T-helper 2 cell (primary cell): ENCODE measurements at places on chromosomes 6 and 20.

- no peak for DNase-seq
These were observed 27.7 kb downstream of the CST9L start for GRCh38 chr20:23540624-23541023.

GRCh38 chr6:11065436-11066202, 21.5 kb upstream of the ELOVL2 start:
- DNase-seq: no peak

DNA sequence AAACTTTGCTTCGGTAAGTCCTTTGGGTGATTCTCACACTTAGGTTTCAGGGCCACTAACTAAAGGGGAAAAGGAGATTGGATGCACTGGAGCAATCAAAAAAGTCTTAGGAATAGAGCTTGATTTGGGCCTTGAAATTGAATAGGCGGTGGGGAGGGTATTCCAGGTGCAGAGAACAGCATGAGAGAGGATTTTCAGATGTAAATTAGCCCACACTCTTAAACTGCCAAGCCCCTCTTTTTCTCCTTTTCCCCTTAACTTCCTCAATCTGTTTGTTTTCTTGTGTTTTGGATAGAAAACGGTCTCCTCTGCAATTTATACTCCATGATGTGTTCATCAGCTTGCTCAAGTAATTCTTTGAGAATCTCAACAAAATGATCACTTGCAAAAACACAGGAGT, 62.1 kb upstream of the RIPOR2 start:
- DNase-seq: no peak

DNA sequence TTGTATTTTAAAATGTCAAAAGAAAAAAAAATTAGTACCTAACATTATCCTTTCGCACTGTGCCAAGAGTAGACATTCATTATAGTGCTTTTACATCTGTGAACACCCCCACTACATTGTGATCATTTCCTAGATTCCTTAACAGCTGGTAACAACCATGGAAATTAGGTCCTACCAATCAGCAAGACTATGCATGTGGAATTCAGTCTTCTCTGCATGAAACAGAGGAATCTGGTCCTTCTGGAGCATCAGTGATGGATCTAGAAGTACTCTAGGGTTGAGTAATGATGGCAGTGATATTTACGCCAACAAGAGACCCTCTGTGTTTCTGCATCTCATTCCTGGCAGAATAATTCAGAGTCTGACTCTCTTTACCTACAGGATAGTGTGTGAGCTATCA, 9.4 kb downstream of the OR12D1 start:
- DNase-seq: no peak

GRCh38 chr20:64010711-64011237, 25.2 kb upstream of the C20orf204 start:
- DNase-seq: no peak

GRCh38 chr6:162055365-162055764, 672.2 kb downstream of the PRKN start:
- DNase-seq: no peak

DNA sequence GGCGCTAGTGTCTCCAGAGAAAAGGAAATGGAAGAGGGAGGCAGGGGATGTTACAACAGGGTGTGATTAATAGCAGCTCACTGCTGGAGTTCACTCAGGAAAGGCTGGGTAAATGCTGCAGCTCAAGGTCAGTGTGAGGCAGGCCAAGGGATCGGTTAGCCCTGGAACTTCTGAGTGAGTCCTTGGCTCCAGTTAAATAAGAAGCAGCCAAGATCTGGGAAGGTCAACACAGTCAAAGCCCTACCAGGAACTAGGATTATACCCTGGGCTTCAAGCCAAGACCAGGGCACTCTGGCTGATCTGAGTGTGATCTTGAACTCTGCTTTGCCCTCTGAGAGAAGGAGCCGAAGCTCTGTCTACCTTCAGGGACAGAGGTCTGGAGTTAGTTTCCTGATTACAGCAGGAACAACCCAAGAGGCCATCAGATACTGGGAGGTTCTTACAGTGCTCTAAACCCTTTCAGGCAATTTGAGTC, 44.3 kb downstream of the TPD52L1 start:
- no peak for DNase-seq
